ENCODE measurements at places on chromosomes 5 and 9.

DNA sequence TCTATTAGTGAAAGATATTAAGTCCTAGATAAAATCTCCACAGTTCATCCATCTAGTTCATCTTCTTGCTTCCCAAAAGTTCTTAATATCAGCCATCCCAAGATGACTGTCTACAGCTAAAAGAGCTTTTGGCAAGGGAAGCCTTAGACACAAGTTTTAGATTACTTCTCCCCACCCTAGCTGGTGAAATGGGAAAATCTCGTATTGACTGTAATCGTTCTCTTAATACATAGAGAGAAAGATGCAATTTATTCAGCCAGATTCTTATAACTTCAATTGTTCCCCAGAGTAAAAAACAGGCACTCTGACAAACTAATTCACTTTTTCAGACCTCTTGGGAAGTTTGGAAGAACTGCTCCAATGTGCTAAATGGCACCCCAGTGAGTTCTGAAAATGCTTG lies 1439.6 kb upstream of the C9orf72 start:
- no peak for DNase-seq

- no peak for DNase-seq
Measured at GRCh38 chr5:23631302-23632045, 124.1 kb downstream of the PRDM9 start.

DNA sequence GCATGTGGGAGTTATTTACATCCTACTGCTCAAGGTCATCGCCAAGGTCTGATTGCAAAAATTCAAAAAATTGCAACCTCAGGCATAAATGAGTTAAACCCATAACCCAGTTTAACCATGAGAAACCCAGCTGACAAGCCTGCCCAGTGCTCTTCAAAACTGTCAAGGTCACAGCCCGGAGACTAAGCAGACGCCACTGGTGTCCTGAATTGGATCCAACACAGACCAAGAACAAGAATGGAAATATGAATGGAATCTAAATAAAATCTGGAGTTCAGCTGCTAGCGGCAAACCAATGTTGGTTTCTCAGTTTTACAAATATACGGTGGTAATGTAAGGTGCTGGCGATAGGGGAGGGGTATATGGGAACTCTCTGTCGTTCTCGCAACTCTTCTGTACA lies 201.5 kb upstream of the MVB12B start:
- no peak for DNase-seq

GRCh38 chr5:137496919-137497318 lies 2.2 kb downstream of the SPOCK1 start:
- DNase-seq = no peak

DNA sequence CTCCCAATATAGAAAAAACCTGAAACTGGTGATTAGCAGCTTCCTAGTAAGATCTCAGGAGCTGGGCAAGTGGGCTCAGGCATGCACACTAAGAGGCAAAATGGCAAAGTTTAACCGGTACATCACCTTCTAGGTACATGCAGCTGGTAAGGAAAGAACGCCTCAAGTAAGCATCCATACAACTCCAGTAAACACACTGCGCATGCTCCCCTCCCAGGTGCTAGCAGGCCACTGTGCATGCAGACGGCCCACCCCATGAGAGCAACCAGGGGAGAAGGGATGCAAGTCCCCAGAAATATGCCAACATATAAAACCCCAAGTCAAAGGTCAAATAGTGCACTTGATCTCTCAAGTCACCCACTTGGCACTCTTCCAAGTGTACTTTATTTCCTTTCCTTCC lies 228.6 kb upstream of the KIF2A start:
- DNase-seq = no peak

GRCh38 chr9:127099664-127100063 lies 22.8 kb downstream of the ANGPTL2 start:
- no peak for DNase-seq

GRCh38 chr9:118094387-118094786 lies 390.2 kb downstream of the TLR4 start:
- DNase-seq = no peak

DNA sequence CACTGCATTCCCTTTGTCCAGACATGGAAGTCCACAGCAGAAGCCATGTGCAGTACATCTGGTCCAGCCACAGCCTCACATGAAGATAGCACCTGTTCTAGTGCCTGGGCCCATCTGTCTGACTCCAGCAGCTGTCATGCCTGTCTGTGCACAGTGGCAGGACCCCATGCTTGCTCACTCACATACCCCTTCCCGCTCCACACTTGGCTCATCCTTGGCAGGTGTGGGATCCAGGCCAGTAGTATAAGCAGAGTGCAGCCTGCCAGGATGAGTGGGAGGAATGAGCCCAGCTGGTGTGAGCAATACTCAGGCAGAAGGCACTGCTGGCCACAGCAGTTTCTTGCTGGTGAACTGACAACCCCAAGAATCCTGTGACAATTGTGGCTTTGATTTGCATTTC lies 168.0 kb downstream of the PRDM9 start:
- DNase-seq = no peak

- DNase-seq = no peak
Measured at GRCh38 chr5:144017631-144018030, 152.8 kb downstream of the YIPF5 start.

DNA sequence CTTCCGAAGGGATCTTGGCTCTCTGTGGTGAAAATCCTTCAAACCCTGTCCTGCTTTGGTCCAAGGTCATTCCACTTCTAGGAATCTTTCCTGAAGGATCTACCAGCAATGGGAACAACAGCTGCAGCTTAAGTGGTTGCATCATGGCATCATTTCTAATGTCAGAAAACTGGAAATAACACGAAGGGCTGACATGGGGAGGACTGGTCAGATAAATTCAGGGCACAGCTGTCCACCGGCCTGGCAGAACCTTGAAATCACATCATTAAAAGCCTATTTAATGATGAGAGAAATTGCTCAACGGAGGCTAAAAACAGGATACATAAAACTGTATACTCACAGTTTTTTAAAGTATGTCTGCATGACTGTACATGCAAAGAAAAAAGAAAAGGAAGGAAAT lies 28.3 kb downstream of the OLFML2A start:
- DNase-seq = no peak

DNA sequence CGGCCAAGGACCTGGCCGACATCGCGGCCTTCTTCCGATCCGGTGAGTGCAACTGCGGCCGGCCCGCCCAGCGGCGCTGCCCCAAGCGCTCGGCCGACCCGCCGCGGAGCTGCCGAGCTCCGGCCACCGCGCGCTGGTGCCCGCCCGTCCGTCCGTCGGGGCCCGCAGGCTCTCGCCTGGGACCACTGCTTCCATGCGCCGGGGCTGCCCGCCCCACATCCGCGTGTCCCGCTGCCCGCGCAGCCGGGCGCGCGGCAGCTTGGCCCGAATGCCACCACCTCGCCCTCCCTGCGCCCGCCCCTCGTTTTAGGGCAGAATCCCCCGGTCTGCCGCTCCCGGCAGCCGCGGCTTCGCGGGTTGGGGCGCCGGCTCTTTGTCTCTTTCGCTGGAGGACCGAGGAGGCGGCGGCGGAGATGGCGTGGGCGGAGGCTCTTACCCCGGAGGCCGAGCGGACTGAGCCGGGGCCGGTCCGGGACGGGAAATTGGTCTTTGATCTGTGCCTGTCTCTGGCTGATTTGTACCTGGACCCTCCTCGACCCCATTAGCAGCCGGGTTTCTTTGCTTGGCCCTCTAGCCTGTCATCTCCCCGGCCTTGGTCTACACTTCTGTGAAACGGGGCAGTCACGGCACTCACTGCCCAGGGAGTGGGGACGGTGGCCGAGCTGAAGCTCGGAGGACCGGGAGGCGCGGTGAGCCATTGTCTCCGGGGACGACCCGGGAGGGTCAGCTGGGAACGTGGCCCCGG lies 871 bp downstream of the TRIO start:
- peak; percentile 16 for DNase-seq

DNA sequence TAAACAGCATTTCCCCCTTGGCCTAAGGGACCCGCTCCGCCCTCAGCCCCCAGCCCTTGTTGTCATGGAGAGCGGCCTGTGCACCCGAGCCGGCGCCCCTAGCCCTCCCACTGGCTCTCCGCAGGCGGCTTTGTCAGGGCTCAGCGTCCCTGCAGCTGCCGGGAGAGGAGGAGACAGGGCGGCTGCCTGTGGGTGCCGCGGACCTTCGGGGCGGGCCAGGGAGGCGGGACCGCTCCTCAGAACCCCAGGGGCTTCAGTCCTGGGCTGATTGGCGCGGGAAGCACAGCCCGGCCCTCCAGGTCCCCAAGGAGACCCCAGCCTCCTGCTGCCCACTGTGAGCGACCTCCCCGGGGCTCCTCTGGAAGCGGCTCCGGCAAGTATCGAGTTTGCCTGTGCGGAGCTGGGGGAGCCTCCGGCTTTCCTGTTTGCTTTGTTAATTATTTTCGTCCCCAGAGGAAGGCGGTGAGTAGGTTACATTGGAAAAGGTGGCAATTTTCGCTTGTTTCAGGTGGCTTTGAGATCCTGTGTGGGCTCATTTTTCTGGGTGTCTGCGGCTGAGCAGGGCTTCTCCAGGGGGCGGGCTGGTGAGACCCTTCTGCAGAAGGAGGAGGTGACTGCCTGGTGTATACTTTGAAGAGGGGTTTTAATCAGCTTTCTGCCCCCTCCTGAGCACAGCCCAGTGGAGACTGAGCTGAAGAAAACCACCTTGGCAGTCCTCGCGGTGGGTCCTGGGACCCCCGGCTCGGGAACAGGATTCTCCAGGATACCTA lies at the start of gene FGD3:
Gene FGD3 (plus strand): TSS at position 256 of the 770 bp plus-strand sequence. CDS start 28,734 bp downstream, outside the sequence.
- DNase-seq = no peak

- peak; percentile 27 for DNase-seq
Measured at GRCh38 chr9:133782157-133783130, 44.3 kb upstream of the SARDH start.

DNA sequence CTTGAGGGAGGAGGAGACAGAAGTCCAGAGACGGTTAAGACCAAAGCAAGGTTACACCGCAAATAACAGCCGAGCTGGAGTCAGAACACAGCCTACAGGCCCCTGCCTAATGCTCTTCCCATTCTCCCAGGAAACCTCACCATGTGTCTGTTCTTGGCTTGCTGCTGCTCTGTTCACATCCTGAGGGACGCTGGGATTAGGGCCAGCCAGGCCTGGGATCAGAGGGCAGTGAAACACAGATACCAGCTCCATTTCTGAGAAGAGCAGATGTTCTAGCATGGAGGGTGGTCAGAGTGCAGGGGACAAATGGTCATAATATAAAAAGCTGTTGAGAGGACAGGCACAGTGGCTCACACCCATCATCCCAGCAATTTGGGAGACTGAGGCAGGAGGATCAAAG lies 124.8 kb upstream of the LARP1 start:
- DNase-seq = no peak

- DNase-seq = peak; percentile 62
Measured at GRCh38 chr5:152634586-152634985, 229.5 kb upstream of the NMUR2 start.

DNA sequence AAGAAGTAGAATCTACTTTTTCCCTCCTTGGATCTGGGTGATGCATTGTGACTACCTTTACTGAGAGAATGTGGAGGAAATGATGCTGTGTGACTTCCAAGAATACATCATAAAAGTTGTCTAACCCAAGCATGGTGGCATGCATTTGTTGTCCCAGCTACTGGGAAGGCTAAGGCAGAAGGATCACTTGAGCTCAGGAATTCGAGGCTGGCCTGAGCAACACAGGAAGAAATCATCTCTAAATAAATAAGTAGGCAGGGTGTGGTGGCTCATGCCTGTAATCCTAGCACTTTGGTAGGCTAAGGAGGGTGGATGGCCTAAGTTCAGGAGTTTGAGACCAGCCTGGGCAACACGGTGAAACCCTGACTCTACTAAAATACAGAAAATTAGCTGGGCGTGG lies 143.2 kb upstream of the VLDLR start:
- no peak for DNase-seq

DNA sequence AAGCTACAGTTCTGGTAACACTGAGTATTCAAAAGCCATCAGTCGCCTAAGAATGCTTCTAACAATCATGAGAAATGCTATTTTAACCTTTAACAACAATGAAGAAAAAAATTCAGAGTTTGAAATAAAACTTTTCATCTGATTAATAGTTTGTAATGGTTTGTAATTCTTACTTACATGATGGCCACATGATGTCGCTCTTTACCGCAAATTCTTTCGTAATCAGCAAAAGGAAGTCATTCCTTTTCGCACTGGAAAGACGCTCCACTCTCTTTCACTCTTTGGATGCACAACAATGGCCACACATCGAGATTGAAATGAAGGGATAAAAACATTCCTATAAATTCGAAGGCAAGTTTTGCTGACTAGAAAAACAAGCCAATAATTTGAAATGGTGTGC lies at the start of gene PCDHA7:
Gene PCDHA7 (plus strand): TSS at position 277 of the 400 bp plus-strand sequence. CDS start 115 bp downstream, at position 392.
- DNase-seq = no peak

DNA sequence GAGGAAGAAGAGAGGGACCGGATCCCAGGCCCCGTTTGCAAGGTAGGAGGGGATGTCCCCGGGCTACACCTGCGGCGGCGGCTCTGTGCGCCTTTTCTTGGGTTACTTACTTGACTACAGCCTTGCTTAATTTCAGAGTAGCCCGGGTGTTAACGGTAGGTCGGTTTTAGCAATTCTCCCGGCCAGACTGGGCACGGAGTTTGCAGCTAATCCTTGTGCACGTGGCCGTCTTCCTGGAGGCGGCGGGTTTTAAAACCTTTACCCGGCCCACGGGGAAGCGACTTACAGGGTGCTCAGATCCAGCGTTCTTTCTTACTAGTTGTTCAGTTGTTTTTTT lies 313 bp downstream of the BRIX1 start:
- no peak for DNase-seq
